HFF-Myc (cell line): ENCODE measurements at places on chromosomes 1 and 21.

GRCh38 chr1:207244409-207244801 lies 77.1 kb upstream of the CD55 start:
- no peak for DNase-seq

DNA sequence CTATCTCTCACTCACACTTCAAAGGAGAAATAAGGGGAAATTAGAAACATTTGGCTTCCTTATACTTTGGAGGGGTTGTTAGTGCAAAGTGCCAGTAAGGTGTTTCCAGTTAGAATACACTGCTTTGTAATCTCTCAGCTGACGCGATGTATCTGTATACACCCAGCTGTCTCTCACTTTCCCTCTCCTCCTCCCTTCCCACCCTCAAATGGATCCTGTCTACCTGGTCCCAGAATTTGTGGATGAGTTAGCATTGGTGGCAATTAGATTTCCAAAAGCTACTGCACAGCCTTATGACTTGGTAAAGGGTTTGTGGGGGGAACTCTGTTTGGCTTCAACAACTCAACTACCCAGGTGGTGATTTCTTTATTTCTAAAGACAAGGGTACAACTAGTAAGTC lies 10.5 kb downstream of the ATP1B1 start:
- DNase-seq, result no peak

GRCh38 chr1:33548319-33548718 lies 75.9 kb downstream of the ZSCAN20 start:
- DNase-seq, result no peak

GRCh38 chr1:115592264-115592663 lies 49.5 kb upstream of the VANGL1 start:
- no peak for DNase-seq

DNA sequence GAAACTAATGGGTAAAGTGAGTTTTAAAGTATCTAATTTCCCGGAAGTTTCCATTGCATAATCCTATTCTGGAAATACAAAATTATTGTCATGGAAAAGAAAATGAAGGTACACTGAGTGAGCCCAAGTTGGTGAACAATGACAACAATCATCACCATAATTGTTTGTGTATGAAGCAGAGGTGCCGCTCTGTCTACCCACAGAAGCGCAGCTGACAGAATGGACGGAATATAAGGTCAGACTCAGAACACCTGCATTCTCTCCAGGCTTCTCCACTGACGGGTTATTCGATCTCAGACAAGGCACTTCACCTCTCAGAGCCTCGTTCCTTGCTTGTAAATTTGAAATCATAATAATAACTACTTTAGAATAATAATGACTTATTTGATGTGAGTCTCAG lies 99.1 kb upstream of the NGF start:
- no peak for DNase-seq

GRCh38 chr1:172121081-172121717 lies 279.9 kb downstream of the DNM3 start:
- DNase-seq, result no peak

GRCh38 chr1:31902510-31902860 lies 35.7 kb downstream of the PTP4A2 start:
- DNase-seq, result no peak

- peak; percentile 59 for DNase-seq
Measured at GRCh38 chr1:147539122-147539575, 2.2 kb upstream of the BCL9 start.

- DNase-seq, result no peak
Measured at GRCh38 chr1:61132645-61133334, 50.4 kb downstream of the NFIA start.

GRCh38 chr21:43699933-43700599 lies 18.9 kb upstream of the PDXK start:
- DNase-seq, result no peak

- DNase-seq, result no peak
Measured at GRCh38 chr1:2373551-2374251, 17.7 kb downstream of the MORN1 start.

DNA sequence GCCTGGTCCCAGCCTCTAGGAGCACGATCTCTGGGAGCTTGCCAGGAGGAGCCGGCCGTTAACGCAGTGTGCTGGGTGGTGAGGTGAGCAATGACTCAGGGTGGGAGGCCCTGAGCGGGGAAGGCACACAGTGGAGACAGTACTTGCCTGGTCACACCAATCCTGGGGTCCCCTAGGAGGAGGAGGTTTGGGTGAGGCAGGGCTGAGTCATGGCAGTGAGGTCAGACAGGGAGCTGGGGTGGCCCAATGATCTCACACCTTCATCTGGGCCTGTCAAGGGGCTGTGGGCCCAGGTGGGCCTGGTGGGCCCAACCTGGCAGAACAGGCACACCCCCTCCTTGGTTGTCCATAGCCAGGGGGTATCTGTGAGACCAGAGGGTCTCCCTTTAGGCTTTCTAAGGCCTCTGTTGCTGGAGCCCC lies 8.6 kb upstream of the EDN2 start:
- DNase-seq, result peak; percentile 74

DNA sequence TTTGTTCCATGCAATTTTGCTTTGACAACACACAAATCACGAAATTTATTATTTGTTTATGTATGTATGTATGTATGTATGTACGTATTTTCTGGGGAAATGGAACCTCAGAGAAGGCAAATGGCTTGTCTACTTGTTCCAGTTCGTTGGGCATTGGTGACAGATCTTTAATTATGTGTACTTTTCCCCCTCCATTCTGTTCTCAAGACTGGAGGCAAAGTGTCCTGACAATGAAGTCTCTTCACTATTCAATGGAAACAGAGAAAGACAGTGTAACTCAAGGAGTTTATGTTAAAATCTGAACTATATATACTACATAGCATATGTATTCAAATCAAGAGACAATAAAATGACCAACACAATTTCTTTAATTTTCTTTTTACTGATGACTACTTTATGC lies 245.7 kb upstream of the PTBP2 start:
- DNase-seq, result no peak

DNA sequence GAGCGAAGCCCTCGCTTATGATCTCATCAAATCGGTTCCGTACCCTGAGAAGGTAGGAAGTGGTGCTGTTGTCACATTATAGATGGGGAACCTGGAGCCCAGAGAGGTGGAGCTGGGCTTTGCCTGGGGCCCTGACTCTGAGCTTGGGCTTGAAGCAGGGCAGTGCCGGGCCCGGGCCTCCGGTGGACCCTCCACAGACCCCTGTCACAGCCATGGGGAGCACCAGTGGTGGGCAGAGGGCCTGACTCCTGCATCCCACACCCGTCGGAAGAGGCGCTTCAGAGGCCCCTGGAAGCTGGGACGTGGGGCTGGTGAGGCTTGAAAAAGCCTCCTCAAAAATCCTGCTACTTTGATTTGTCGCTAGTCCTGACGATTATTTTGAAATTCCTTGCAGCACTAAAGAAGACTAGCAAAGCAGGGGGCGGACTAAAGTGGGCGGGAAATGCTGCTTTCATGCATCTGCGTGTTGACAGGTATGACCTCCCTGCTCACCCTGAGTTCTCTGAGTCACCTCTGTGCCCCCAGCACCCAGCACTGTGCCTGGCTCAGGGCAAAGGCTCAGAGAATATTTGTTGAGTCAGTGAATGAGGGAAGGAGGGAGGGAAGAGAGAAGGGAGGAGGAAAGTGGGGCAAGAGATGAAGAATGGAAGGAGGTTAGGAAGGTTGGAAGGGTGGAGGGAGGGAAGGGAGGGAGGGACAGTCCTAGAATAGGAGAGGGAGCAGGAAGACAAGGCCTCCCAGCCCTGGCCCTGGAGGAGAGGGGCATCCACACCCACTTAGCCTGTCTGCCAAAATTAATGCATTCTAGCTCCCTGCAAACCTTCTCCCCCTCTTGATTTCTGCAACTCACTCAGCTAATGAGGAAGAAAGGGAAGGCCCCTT lies 262.8 kb upstream of the VAMP3 start:
- DNase-seq, result no peak

DNA sequence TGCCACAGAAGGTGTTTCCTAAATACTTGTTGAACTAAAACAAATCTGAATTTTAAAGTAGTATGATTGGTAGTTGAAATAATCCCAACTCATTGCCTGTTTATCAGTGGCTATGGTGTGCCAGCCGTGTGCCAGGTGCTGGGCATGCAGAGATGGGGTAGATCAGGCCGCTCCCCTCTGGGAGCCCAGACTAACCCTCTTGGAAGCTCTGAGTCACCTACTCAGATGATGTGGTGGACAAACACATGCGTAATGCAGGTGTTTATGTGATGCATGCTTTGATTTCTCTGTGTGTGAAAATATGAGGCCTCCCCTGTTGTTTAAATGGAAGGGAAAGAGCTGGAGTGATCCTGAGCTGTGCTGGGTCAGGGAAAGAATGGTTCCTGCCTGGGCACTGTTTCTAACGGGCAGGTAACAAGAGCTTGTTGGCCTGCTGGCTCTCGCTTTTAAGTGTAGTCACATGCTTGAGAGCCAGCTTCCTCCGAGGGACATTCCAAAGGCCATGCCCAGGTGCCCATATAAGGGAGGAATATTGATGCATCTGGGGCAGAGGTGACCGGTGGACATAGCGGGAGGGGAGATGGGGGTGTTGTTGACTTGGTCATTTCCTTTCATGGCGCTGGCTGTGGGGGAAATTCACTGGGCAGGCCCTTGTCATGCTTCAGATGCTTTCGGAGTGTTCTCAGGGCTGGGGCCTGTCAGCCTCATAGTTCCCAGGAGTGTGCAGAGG lies 10.2 kb downstream of the MFN2 start:
- DNase-seq, result no peak

GRCh38 chr1:166136699-166137401 lies 30.0 kb downstream of the FAM78B start:
- DNase-seq, result no peak

DNA sequence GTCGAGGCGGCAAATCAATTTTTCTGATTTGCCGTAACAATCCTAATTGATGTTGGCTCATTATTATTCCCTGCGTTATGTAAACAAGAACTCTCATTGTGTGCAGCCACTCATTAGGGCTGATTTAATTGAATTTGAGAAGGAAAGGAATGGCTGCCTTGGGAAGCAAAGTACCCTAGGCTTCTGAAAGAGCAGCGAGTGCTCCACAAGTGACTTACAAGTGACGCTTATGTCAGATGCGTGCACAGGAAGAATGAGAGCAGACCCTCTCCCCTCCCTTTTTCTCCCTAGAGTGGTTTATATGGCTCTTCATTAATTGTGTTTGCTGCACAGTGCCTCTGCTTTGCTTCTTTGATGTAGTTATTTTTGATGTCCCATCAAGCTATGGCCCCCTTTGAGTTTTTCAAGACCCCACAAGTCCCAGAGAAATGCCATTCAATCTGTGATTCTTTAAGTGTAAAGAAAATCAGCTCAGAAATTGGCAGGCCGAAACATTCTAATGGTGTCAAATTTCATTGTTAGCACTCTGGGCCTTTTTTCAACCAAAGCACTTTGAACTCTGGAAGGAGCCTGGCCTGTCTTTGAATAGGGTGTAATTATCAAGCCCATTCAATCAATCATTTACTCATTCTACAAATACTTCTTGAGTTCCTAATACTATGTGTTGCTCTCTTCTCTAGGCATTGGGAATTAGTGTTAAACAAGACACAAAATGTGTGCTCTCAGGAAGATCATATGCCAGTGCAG lies 86.8 kb upstream of the VAV3 start:
- DNase-seq, result no peak

DNA sequence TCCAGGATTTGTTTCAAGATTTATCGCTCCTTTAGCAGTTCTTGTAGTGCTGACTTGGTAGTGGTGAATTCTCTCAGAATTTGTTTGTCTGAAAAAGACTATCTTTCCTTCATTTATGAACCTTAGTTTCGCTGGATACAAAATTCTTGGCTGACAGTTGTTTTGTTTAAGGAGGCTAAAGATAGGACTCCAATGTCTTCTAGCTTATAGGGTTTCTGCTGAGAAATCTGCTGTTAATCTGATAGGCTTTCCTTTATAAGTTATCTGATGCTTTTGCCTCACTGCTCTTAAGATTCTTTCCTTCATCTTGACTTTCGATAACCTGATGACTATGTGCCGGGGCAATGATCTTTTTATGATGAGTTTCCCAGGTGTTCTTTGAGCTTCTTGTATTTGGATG lies 28.9 kb downstream of the RPAP2 start:
- no peak for DNase-seq
